Activated CD4-positive, alpha-beta T cell treated with anti-CD3 and anti-CD28 coated beads for 36 hours (primary cell): ENCODE measurements at places on chromosomes 1 and 21.
A peak's percentile ranks its signal among the peaks of the same experiment; 100 is the strongest.

DNA sequence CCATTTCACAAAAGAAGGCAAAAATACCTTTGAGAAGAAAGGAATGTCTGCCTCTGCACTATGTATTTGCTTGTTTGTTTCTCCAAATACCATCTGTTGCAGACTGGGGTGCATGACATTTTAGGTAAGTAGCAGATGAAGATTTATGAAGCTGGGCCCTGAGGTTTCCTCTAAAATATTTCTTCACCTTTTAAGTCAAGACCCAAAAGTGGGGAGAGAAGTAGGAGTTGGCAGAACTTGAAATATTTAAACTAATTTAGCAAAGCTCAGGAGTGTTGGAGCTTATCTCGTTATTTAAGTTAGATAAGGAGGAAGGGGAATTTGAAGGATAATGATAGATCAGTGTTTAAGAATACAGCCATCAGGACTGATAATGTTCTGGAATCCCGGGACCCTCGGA lies 152.9 kb downstream of the DHRS3 start:
- no peak for DNase-seq

GRCh38 chr1:183877053-183877720 lies 72.3 kb downstream of the RGL1 start:
- no peak for DNase-seq

DNA sequence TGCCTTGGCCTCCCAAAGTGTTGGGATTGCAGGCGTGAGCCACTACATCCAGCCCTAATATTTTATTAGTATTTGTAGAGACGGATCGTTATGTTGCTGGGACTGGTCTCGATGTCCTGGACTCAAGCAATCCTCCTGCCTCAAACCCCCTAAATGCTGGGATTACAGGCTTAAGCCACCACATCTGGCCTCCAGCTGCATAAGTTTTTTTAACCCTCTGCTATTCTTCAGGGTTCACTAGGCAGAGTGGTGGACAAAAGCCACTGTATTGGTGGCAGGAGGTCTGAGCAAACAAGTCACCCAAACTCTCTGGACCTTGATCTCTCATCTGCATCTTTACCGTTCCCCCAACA lies 10.1 kb upstream of the CLIC4 start:
- no peak for DNase-seq

GRCh38 chr1:15114884-15115283 lies 38.7 kb upstream of the TMEM51 start:
- DNase-seq, result no peak

DNA sequence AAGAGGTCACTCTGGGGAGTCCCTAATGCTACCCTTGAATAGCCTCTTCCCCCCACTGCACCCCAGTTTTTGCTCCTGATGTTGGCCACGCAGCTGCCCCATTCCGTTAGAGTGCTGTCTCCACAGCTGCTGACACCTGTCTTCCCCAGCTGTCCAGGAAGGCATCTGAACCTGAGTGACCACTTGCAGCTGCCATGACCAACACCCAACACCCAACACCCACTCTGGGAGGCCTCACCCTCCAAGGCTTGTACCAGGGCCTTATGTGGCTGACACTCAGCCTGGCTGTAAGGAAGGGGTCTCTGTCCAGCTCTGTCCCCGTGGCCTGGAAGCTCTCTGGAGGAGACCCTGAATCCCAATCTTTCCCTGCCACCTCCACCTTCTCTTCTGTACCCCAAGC lies 26.7 kb upstream of the LDLRAP1 start:
- no peak for DNase-seq

GRCh38 chr1:47705517-47706130 lies 267.8 kb downstream of the FOXD2 start:
- DNase-seq, result no peak

- no peak for DNase-seq
These were observed 887.8 kb upstream of the NCAM2 start for GRCh38 chr21:20110368-20110767.

DNA sequence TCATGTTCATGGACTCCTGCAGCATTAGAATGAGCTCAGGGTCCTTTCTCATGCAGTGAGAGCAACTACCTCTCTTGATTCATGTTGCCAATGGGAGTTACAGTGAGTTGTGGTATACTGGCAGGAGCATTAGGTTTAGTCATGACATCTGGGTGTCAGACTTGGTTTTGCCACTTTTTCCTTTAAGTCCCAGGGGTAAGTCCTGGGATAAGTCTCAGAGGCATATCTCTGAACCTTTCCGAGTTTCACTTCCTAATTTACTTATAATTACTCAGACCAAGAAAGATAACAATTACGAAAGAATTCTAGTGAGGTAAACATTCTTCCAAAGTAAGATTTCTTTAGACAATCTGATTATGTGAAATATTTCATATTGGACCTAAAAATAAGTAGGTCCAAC lies 606.0 kb downstream of the SMYD3 start:
- DNase-seq, result no peak

GRCh38 chr1:67674260-67675011 lies 10.6 kb upstream of the GADD45A start:
- peak; percentile 63 for DNase-seq

GRCh38 chr1:180530501-180530900 lies 28.1 kb upstream of the ACBD6 start:
- no peak for DNase-seq

- DNase-seq, result no peak
These were observed 7.4 kb downstream of the POFUT2 start for GRCh38 chr21:45280178-45280821.

DNA sequence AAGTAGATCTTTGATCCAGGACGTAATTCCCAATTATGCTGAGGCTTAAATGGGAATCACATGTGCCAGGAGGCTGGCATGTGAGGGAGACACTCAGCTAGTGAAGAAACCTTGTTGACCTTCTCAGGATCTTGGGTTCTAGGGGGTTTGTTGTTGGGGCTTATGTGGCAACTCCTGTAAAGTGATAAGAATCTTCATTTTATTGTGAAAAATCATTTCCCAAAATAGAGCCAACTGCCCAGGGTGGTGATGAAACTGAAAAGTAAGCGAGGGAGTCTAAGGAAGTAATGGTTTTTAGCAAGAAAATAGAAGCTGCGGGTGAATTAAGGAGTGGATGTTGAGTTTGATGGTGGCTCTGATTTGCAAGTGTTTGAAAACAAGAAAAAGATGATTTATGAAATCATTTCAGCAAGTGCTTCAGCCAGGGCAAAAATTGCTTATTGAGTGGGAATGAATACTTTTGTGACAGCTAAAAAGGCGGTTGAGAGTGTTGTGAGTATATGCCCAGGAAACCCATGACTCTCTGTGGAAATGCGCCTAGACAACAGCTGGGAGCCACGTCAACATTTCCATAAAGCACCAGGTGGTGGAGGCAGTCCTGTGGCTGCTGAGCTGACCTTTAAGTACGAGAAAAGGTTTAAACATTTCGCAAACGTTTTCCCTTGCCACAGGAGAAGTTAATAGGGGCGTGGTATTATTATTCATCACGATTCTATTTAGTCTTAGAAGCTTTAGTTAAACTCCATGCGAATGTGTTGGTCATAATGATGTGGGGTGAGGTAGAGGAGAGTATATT lies 102.7 kb downstream of the HMGB4 start:
- no peak for DNase-seq

GRCh38 chr1:224726441-224727182 lies 110.5 kb downstream of the CNIH3 start:
- DNase-seq, result peak; percentile 22

DNA sequence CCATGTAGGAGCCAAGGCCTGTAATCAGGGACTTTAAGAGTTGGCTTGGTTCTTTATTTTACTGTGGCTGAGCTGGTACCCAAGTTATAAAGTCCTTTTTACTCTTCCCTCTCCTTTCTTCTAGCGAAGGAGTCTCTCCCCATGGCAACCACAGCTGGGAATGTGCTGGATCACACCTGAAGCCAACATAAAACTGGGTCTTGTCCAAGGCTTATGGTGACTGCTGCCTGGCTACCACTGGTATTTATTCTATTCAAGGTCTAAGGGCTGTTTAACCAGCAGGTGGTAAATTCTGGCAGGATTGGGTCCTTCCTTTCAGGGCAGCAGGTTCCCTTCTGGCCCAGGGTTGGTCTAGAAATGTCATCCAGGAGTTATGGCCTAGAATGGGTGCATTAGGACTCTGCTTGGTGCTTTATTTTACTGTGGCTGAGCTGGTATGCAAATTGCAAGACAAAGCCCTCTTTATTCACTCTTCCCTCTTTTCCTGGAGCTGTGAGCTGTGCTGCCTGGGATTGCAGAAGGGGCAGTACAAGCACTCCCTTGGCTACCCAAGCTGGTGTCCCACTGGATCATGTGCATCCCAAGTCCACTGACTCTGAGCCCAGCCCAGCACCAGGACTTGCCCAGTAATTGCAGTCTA lies 26.6 kb downstream of the SLC22A15 start:
- no peak for DNase-seq
